ENCODE measurements at places on chromosomes 16 and 17.

DNA sequence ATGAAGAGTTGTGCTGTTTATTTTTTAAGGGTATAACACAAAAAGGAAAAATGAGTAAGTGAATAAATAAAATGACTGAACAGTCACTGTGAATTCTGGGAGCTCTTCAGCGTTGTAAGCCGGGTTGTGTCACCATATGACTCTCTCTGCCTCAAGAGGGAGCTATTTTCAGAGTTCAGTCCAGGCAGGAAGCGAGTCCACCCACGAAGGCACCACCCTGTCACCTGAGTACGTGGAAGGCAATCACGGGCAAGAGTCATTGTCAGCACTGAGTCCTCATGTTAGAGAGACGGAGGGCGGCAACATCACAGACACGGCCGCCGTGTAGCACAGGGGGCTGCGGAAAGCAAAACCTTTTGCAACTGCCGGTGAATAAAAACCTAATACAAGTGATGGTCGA, 227.6 kb downstream of the UTP18 start:
- no peak overlapping the region for H3K27ac ChIP-seq
- H3K36me3 ChIP-seq, result no peaks in the 10 kb centered on the region
- H3K4me1 ChIP-seq, result no peaks in the 10 kb centered on the region
- DNase-seq, result no peak
- H3K4me3 ChIP-seq, result no peak overlapping the region

GRCh38 chr17:79996291-79996690, 39.4 kb downstream of the TBC1D16 start:
- peaks cover 15% of the 10 kb centered on the region for H3K4me1 ChIP-seq
- no peak overlapping the region for H3K4me3 ChIP-seq
- H3K36me3 ChIP-seq, result no peaks in the 10 kb centered on the region
- DNase-seq, result no peak
- H3K27ac ChIP-seq, result no peak overlapping the region

DNA sequence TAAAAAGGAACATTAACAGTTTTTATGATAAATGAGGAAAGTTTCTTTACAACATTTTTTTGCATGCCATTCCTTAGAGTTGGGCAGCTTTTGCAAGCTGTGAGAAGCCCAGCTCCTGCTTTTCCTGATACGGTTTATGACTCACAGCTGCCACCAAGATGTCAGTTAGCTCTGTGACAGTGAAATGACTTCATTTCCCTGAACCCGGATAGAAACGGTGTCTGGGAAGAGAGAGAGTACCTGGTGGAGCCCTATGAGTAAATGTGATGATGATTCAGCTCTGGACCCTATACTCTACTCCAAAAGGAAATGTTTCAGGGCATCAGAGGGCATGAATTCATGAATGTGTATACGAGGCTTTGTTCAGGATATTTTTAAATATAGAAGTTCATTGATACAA, 366.3 kb upstream of the HSBP1 start:
- H3K36me3 ChIP-seq, result no peaks in the 10 kb centered on the region
- no peak for DNase-seq
- H3K27me3 ChIP-seq, result no peaks in the 10 kb centered on the region

DNA sequence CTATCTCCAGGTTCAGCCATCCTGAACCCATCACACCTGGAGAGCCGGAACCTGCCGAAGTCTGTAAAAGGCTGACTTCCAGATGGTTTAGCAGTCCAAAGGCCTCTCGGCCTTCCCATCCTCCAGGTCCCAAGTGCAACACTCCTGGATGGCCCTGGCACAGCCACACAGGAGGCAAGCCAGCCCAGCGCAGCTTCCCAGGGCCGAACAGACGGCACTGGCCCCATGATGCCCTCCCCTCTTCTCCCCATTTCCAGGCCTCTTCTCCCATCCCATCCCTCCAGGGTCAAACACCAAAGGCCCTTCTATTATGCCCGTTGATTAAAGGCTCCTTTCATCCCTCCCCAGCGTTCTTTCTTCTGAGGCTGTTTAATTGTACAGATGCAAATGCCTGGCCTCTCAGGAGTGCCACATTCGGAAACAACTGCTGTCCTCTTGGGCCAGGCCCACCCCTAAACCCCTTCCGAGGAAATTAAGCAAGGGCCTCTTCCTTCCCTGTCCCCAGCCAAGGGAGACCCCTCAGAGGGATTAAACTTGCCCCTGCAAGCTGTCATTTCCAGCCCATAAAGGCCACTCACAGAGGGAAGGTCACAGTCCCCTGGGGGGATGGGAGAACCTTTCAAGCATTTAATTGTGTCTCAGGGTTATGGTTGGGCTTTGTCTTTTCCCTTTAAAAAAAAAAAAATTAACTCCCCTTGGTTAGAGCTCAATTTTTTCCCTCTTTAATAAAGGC, 30.8 kb downstream of the AXIN2 start:
- H3K36me3 ChIP-seq, result peaks cover 6% of the 10 kb centered on the region
- no peak for DNase-seq
- no peaks in the 10 kb centered on the region for H3K27me3 ChIP-seq
- peaks cover 21% of the 10 kb centered on the region for H3K4me1 ChIP-seq
- H3K27ac ChIP-seq, result no peak overlapping the region

DNA sequence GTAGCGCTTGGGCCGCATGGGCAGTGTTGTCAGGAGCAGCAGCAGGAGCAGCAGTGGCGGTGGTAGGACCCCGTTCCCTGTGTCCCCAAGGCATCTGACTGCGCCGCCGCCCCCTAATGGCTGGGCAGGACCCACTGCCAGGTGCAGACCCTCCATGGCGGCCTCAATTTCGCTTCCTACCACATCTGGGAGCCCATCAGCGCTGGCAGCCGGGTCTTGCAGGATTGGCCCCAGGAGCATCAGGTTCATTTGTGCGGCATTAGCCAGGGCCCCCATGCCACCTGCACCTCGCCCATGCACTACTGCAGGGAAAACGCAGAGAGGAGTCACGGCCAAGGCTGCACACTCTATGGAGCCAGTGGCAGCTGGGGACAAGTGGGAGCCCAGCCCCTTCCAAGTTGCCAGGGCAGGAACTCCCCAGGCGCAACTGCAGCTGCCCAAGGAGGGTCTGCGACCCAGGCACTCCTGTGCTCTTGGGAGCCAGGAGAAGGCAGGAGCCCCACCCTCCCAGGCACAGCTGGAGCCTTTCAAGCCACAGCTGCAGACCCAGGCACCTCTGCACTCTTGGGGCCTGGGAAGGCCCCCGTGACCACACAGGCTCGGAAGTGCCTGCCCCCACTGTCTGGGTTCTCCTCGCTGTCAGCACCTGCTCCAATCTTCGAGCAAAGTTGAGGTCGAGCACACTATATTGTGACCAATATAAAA, 594.2 kb downstream of the KCNJ18 start:
- no peak for DNase-seq
- H3K36me3 ChIP-seq, result no peaks in the 10 kb centered on the region
- H3K4me1 ChIP-seq, result no peaks in the 10 kb centered on the region
- no peak overlapping the region for H3K27ac ChIP-seq
- no peak overlapping the region for H3K4me3 ChIP-seq

All from osteoblast (primary cell).